ENCODE measurements at places on chromosomes 16 and 17.

DNA sequence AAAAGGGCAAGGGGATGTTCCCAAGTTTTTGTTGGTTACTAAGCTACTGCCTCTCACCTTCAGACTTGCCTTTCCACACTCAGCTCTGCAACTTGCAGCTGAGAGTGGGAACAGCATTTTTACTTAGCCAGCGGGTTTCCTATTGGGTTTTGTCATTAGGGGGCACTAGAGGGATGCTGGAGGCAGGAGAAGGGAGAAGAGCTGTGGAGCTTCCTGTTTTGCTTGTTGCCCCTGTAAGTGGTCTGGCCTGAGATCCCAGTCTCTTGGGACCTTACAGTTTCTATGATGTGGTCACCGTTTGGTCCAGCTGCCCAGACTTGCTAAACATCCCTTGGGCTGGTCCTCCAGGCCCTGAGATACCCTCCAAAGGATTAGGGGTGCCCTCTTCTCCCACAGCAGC is 209.6 kb upstream of the NLRP1 start:
- DNase-seq, result no peak

- DNase-seq, result no peak
Observed at GRCh38 chr16:84720177-84720579, 20.4 kb downstream of the USP10 start.

- DNase-seq, result no peak
Observed at GRCh38 chr16:4437366-4437765, 11.7 kb downstream of the DNAJA3 start.

DNA sequence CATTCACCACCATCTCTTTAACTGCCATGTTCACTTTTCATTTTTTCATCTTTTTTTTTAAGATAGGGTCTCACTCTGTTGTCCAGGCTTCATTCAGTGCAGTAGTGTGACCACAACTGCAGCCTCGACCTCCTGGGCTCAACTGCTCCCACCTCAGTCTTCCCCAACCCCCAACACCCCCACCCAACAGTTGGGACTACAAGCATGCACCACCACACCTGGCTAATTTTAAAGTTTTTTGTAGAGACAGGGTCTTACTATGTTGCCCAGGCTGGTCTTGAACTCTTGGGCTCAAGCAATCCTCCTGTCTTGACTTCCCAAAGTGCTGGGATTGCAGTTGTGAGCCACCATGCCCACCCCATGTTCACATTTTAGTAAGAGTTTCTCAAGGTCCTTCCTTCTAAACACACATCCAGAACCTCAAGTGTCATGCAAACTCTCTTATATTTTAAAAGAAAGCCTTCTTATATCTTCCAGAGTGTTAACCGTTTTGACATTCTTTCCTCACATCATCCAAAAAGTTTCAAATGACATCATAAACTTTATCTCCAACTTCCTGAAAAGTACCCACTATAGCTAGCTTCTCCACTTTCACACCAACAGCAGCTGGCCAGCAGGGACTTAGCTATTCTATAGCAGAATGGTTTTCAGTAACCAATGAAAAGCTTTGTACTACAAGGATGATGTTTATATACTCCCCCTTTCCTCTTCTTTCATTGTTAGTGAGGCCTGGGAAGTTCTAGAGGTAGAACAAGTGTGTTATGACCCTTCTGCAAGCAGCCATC is 49.3 kb downstream of the TRAF4 start:
- no peak for DNase-seq

DNA sequence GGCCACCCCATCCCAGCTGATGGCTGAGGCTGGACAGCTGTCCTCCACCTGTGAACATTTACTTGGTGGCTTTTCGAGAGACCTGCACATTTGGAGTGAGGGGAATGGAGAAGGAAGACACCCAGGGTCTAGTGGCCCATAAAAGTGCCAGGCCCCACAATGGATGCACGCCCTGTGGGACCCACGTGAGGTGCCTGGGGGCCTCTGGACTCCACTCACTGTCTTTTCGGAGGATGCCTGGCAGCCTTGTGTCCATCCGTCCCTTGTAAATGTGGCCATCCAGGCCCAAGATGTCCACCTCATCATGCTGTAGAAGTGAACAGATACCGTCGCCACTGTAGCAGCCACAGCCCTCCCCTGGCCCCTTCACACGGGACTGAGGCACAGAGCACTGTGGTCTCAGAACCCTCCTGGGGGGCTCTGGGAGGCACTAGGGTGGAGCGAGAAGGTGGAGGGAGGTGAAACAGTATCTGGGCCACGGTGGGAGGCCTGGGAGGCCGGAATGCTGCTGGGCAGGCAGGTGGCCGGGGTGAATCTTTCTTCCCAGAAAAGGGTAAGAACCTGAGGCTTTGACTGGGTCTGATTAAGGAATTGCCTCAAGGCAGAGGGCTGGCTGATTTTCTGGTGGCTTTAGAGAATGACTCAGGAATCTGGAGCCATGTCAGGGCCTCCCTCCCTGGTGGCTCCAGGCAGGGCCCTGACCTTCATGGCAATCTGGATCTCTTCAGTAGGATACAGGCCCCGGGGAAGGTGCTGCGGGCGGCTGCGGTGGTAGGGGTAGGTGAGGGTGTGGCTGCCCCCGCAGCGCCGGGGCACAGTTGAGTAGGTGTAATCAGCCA is 11.5 kb downstream of the UBALD2 start:
- DNase-seq, result no peak

DNA sequence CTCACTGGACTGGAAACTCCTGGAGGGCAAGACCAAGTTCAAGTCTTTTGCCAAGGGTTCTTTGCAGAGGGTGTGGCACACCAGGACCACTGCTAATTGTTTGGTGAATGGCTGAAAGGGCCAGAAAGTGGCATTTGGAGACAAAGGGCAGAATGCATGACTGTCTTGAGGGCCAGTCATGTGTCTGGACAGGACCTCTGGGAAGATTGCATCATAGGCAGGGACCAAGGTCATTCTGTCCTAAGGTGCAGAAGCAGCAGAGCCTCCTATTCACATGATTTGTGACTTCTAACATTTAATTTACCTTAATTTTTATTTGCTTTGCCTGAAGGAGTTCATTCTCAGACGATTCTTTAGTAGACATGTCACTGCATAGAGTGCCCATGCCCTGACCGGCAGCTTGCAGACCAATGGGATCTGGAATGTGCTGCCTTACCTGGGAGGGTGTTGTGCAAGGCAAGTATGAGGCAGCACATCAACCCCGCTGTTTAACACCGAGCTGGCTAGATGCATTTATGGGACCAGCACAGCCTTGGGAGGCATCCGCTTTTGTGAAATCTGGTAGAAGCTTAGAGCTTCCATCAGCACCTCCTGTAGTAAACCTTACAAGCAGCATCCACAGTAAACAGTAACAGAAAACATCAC is 62.3 kb upstream of the MAF start:
- no peak for DNase-seq
